ENCODE measurements at places on chromosomes 5 and 9.

- H3K36me3 ChIP-seq: no peaks in the 10 kb centered on the region
- DNase-seq: no peak
- H3K4me3 ChIP-seq: no peak overlapping the region
These were observed 125.9 kb upstream of the OSMR start for GRCh38 chr5:38719916-38720315.

DNA sequence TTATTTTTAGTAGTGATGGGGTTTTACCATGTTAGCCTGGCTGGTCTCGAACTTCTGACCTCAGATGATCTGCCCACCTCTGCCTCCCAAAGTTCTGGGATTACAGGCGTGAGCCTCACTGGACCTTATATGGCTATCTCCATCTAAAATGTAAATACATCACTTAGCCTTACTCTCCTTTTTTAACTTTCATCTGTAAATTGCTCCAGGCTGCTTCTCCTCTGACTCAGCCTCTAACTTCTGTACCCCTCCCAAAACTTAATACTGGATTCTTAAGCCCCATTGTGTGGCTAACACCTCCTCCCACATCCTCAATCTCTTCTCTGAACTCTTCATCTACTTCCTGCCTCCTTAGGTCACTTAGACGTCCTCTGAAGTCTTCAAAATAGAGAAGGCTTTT is 4.0 kb downstream of the SNX30 start:
- H3K27me3 ChIP-seq: no peaks in the 10 kb centered on the region
- H3K4me1 ChIP-seq: peaks cover 22% of the 10 kb centered on the region
- DNase-seq: no peak
- H3K27ac ChIP-seq: peak overlapping the region; percentile 33

GRCh38 chr9:121067640-121068039 is 7.1 kb upstream of the CNTRL start:
- peaks cover 12% of the 10 kb centered on the region for H3K27me3 ChIP-seq
- no peaks in the 10 kb centered on the region for H3K4me1 ChIP-seq
- H3K4me3 ChIP-seq: no peak overlapping the region
- no peak overlapping the region for H3K27ac ChIP-seq
- no peak for DNase-seq

DNA sequence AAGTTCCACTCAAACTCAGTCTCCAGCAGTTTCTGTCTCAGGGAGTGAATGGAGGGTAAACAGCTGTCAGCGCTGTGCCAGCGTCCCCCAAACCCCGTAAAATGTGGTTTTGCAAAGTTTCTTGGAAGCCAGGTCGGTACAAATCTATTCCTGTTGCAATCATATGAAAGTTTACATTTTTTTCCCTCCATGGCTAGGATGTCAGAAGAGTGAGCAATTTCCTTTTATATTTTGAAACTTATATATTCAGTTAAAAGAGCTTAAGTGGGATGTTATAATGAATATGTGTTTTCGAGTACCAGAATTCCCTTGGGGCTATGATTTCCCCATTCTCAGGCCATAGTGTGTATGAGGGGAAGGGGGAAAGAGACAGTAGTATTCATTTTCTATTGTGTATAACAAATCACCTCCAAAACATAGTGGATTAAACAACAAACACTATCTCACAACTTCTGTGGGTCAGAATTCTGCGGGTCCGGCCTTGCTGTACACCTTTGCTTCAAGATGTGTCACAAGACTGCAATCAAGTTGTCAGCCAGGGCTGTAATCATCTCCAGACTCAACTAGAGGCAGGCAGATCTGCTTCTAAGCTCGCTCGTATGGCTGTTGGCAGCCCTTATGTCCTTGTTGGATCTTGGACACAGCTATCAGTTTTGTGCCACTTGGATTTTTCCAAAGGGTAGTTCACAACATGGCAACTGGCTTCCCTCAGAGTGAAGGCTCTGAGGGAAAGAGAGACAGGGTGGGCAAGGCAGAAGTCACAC is 107.4 kb downstream of the SNX18 start:
- H3K27me3 ChIP-seq: no peaks in the 10 kb centered on the region
- H3K36me3 ChIP-seq: peaks cover 1% of the 10 kb centered on the region
- no peak overlapping the region for H3K4me3 ChIP-seq
- H3K27ac ChIP-seq: no peak overlapping the region
- no peak for DNase-seq

DNA sequence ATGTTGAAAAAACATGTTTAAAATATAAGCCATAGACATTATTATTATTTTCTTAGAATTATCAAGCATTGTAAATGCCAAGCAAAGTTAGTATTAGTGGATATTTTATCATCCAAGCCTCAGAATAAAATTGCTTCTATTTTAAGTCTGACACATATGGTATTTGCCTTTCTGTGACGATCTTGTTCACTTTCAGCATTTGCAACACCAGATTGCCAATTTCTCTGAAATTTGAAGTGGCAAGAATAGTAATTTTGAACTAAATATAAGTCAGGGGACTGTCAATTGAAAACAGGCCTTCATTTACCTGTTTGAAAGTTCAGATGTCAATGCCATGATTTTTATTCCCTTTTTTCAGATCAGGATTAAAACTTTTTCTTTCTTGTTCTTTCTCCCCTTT is 1233.6 kb upstream of the CDH18 start:
- DNase-seq: no peak
- H3K4me3 ChIP-seq: no peak overlapping the region
- H3K36me3 ChIP-seq: no peaks in the 10 kb centered on the region
- peaks cover 3% of the 10 kb centered on the region for H3K4me1 ChIP-seq
- H3K27ac ChIP-seq: no peak overlapping the region

GRCh38 chr5:172133359-172134029 is 54.5 kb downstream of the STK10 start:
- no peaks in the 10 kb centered on the region for H3K4me1 ChIP-seq
- H3K4me3 ChIP-seq: no peak overlapping the region

- peaks cover 7% of the 10 kb centered on the region for H3K4me1 ChIP-seq
- DNase-seq: no peak
- no peak overlapping the region for H3K4me3 ChIP-seq
- peaks cover 1% of the 10 kb centered on the region for H3K36me3 ChIP-seq
- no peaks in the 10 kb centered on the region for H3K27me3 ChIP-seq
- no peak overlapping the region for H3K27ac ChIP-seq
These were observed 565.5 kb downstream of the ZNF608 start for GRCh38 chr5:124180875-124181461.

GRCh38 chr9:116901260-116901659 is 214.2 kb downstream of the TRIM32 start:
- H3K27ac ChIP-seq: no peak overlapping the region
- no peak for DNase-seq
- H3K4me3 ChIP-seq: no peak overlapping the region
- peaks cover 7% of the 10 kb centered on the region for H3K36me3 ChIP-seq
- H3K4me1 ChIP-seq: no peaks in the 10 kb centered on the region
- H3K27me3 ChIP-seq: no peaks in the 10 kb centered on the region

DNA sequence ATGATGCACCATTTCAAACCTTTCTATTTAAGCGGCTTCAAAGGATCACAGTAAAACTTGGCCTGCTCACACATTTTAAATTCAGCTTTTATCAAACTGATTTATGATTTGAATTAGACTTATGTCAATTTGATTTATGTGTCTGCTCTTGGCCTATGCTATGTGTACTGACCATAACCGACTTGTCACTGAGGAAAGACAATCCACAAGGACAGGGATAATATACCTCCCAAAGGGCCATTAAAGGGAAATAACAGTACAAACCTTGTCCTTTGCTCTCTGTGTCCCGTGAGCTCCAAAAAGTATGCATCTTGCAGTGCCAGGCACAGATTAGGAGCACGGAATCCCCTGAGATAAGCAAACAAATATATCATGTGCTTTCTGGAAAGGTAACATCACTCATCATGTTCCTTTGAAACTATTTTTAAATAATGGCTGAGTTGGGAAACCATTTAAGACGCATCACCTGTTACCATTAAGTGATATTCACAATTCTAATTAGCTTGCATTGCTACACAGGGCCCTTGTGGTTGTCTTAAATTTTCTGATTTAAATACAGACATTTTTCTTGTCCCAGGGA is 31.9 kb upstream of the FTMT start:
- H3K36me3 ChIP-seq: no peaks in the 10 kb centered on the region
- no peak overlapping the region for H3K27ac ChIP-seq
- DNase-seq: no peak
- H3K27me3 ChIP-seq: no peaks in the 10 kb centered on the region
- no peaks in the 10 kb centered on the region for H3K4me1 ChIP-seq
- no peak overlapping the region for H3K4me3 ChIP-seq
